ENCODE measurements at places on chromosomes 12 and 14. TPM values are rescaled to one million over a fixed set of nuclear protein-coding genes. Genes with fewer than 3 reads are reported as not detected.

The TMEM30B gene
- total RNA-seq = 2.7 TPM

The TPPP2 gene
- total RNA-seq = not detected

The GPR162 gene
- 2.7 TPM for total RNA-seq

The IAPP gene
- not detected for total RNA-seq

The CCDC175 gene
- not detected for total RNA-seq

The WASHC3 gene
- 67.9 TPM for total RNA-seq

The UNC79 gene
- total RNA-seq = not detected

The OR6C4 gene
- not detected for total RNA-seq

The RHOJ gene
- 2.4 TPM for total RNA-seq

The NEUROD4 gene
- not detected for total RNA-seq

Data from bronchus fibroblast of lung (primary cell).